ENCODE measurements at places on chromosomes 6 and 20.

GRCh38 chr6:41302638-41303037 lies 16.2 kb upstream of the TREM1 start:
- no peak for DNase-seq

DNA sequence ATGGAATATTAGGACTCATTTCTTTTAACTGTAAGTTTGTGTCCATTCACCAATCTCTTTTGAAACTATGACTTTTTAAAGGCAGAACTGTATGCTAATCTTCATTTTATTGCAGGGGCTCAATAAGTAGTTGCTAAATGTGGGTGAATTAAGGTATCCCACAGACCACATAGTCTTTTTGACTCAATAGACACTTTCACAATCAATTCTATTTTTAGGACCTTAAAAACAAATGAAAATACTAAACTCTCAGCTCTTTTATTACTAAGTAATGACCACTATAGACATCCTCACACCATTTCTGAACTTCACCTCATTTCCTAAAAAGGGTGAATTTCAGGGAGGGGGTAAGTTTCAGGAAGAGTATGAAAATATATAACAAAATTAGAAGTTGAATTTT lies 106.8 kb upstream of the BEND6 start:
- DNase-seq: no peak

- no peak for DNase-seq
These were observed 64.0 kb upstream of the ELOVL5 start for GRCh38 chr6:53412751-53413150.

DNA sequence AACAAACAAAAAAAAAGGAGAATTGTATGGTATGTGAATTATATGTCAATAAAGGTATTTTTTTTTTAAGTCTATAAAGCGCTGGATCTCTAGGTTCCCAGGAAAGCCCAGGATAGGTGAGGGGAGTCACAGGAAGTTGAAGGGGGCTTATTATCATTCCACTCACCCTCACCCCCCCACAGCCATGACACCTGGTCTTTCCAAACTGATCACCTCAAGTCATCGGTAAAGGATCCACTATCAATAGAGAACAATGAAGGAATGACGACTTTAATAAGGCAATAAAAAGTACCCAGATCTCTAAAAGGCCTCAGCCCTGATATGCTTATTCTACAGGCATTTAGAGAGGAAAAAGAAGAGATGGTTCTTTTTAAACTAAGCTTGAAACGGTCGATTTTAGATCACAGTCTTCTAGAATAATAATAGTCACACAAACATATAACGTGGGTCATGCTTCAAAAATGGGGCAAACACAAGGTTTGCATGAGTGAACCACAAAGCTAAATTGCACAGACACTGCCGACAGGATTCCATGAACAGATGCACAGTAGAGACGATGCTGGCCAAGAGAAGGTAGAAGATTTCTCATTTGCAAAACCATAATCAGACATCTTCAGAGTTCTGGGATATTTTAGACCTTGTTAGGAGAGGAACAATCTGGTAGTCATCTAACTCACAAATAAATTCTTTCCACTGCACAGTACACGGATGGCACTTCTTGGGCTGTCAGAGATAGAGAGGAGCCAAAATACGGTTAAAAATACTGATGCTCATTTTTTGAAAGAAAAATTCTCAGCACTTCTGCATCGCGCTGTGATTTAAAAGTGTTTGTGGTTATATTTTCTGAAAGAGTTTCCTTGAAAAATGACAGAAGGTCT lies 21.0 kb downstream of the ZMYND8 start:
- DNase-seq: no peak

- DNase-seq: no peak
These were observed 67.6 kb downstream of the LCA5 start for GRCh38 chr6:79469376-79470246.

GRCh38 chr20:38217791-38218565 lies 42.6 kb downstream of the KIAA1755 start:
- DNase-seq: no peak

DNA sequence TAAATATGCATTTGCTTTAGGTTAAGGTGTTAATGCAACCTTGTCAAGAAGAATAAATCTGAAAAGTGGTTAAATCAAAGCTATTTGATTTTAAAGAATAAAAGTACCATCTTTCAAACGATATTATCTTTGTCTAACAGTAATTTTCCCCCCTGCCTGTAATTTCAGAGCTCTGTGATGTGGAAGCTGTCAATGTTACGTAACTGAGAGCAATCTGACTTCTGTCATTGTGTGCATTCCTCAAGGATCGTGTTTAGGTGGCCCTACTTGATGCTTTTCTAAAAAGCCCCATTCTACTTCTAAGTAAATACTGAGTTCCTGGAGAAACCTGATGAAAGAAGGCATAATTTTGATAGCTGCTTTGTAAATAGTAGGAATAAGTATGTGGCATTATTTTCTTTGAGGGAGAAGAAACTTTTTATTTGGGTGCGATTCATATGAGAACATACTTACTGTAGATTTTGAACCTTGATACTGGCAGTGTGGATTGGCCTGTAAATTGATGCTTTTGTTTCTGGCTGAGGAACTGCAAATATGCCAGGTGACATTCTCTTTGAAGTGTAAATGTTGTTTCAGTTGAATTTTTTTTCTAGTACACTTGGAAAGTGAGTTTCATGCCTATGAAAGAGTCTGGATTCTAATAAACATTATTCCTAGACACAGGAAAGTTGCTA lies 529.6 kb upstream of the FLRT3 start:
- DNase-seq: no peak

- no peak for DNase-seq
These were observed 100.8 kb upstream of the FRMD1 start for GRCh38 chr6:168179702-168180382.

- DNase-seq: no peak
These were observed 1.5 kb downstream of the FAM210B start for GRCh38 chr20:56360133-56360907.

DNA sequence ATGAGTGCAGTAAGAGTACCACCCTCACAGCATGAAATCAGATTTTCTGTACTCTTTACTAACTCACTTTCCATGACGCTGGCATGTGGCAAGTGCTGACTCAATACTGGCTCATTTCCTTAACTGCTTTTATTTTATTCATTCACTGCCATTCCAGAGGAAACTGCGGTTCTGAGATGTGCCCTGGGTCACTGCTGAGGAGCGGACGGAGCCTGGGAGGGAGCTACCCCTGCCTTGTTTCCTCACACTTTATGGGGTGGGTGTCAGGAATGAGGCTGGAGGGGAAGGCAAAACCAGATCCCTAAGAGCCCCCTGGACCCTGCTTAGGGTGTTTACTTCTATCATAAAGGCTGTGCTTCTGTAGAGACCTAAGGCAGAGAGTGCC lies 14.4 kb downstream of the NT5E start:
- no peak for DNase-seq

- no peak for DNase-seq
These were observed 670.5 kb upstream of the IMPG1 start for GRCh38 chr6:76742919-76743318.

- no peak for DNase-seq
These were observed 53.6 kb downstream of the MAP3K5 start for GRCh38 chr6:136738692-136739057.

DNA sequence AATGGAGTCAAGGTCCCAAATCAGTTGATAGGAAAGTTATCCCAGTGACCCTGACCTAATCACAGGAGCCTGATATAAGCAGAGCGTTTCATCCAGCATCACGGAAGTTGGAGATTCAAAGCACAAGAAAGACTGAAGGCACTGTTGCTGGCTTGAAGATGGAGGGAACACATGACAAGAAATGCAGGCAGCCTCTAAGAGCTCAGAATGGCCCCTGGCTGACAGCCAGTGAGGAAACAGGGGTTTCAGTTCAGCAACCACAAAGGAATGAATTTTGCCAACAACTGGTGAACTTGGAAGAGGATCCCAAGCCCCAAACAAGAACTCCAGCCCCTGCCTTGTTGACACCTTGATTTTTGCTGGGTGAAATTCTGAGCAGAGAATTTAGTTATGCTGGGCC lies 778.5 kb downstream of the MAFB start:
- DNase-seq: no peak

- no peak for DNase-seq
These were observed 30.3 kb upstream of the OGFRL1 start for GRCh38 chr6:71258078-71258866.

GRCh38 chr20:61736751-61737310 lies 328.9 kb downstream of the TAF4 start:
- no peak for DNase-seq

GRCh38 chr20:26347396-26347795 lies 650.7 kb upstream of the ZNF337 start:
- DNase-seq: no peak

Measured in right renal cortex interstitium (tissue), 3 donors.